Stimulated activated CD4-positive, alpha-beta T cell treated with anti-CD3 and anti-CD28 coated beads, Interleukin-1b, Interleukin-23, amount 100 ng/mL, for 24 hours (primary cell): ENCODE measurements at places on chromosomes 16 and 17.

- no peak for DNase-seq
Measured at GRCh38 chr17:164303-165235, 16.9 kb downstream of the DOC2B start.

DNA sequence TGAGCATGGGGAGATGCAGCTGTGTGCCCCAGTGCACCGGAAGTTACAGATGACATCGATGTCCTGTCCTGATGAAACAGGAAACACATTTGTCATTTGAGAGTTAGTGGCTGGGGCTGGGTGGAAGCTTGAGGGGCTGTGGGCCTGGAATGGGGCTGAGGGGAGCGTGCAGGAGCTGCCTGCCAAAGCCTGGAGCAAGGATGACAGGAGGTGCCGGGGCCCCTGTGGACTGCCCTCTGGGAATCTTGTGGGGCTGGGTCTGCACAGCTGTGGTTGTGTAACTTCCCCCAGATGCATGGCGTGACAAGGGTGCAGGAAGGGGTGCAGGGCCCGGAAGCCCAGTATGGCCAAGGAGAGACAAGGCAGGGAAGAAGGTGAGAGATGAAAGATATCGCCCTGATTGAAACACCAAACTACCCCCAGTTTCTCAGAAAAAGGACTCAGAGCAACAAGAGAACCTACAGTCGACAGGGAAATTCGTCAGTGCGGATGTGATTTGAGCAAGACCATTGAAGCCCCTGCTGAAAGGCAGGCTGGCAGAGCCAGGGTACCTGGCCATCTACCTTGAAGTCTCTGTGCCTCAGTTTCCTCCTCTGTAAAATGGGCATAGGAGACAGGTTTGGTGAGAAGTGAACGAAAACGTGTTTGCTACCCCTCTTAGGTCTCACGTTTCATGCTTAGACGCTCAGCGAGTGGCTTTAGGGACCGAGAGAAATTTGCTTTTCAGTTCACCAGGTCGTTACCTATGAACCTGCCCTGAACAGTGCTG lies 8.8 kb downstream of the MMP25 start:
- DNase-seq: no peak

GRCh38 chr17:55335625-55336024 lies 70.9 kb downstream of the HLF start:
- DNase-seq: no peak

DNA sequence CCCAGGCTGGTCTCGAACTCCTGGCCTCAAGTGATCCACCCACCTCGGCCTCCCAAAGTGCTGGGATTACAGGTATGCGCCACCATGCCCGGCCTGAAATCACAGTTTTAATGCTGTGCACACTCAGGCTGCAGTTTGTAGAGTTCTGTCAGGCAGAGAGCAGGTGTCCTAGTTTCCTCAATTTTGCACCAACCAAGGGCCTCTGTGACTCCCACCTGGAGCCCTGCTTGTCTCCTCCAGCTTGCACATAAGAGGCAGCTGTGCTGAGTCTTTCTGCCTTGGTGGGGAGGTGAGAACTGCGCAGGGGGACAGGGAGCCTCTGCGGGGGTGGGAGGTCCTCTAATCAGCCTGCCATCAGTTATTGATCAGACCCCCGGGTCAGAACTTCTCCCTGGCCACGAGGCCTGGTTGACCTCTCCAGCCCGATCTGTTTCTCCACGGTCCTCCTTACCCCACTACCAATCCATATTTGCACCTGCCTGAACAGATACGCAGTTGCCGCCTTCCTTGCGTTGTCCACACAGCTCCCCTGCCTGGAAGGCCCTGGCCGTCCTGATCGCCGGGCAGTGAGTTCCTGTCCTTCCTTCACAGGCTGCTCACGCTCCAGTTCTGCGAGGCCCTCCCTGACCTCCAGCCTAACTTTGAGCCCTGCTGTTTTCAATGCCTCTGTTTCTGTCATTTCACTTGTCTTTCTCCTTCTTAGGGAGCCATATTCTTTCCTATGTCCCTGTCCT lies 48.1 kb upstream of the SIAH1 start:
- DNase-seq: no peak

GRCh38 chr16:50709061-50709684 lies 15.8 kb downstream of the NOD2 start:
- DNase-seq: no peak

GRCh38 chr16:3751878-3752277 lies 34.6 kb upstream of the TRAP1 start:
- DNase-seq: no peak

DNA sequence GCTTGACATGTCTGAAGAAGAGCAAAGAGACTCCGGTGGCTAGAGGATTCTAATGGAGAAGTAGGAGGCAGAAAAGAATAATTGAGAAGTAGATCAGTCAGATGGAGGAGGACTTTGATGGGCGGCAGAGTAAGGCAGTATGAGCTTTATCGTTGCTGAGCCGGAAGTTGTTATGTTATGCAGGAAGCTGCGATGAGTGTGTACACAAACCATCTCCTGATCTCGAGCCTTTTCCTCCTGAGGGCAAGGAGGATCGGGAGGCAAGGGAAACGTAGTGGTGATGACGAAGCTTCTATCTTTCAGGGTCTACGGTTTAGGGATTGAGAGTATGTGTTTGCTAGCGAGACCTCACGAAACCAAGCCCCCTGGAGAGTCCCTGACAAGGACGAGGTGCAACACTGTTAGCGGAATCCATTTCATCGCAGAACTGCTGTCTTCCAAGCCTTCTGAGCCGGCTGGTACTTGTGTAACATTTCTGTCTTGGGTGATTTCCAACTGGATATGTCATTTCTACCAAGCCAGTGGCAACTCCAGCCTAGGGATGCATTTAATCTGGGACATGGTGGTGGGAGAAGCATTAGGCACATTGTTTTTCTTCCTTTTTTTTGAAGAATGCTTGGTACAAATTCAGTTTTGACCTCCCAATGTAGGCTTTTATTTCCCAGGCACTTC lies 45.5 kb downstream of the RBFOX1 start:
- no peak for DNase-seq

GRCh38 chr17:67399676-67400075 lies 22.6 kb downstream of the PITPNC1 start:
- DNase-seq: no peak

DNA sequence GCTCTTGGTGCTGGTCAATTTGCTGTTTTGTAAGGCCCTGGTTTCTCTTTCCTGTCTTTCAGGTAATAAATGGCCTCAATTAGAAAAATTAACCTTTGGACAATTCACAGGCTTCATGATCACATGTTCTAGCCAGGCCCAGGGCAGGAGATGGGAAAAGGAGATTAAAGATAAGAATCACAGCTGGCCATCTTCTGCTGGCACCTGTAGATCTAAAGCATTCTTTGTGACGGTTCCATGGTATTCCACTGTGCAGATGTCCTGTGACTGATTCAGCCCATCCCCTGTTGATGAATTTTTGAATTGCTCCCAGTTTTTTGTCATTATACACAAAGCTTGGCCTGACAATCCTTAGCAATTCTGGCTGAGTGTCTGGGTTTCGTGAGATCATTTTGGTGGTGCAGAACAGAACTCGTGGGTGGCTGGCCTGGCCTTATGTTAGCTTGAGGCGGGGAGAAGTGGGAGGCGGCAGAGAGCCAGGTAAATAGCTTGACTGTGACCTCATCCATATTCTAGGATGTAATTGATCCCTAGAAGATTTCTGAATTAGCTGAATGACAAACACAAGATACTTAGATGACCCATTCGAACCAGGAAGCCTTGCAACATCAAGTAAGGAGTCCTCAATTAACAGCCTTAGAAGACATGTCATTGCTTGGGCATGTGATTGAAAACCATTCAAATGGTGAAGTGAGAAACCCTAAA lies 14.1 kb downstream of the TMC5 start:
- no peak for DNase-seq

- no peak for DNase-seq
Measured at GRCh38 chr17:51016099-51016498, 104.6 kb downstream of the SPAG9 start.

- no peak for DNase-seq
Measured at GRCh38 chr17:72931635-72932034, 160.9 kb downstream of the SLC39A11 start.

GRCh38 chr16:48180868-48181480 lies 25.2 kb upstream of the ABCC12 start:
- DNase-seq: no peak

- DNase-seq: no peak
Measured at GRCh38 chr16:78325468-78326352, 226.3 kb downstream of the WWOX start.

- no peak for DNase-seq
Measured at GRCh38 chr16:35706901-35707300, 2247.5 kb downstream of the TP53TG3F start.

- no peak for DNase-seq
Measured at GRCh38 chr16:17368446-17368845, 102.3 kb downstream of the XYLT1 start.

DNA sequence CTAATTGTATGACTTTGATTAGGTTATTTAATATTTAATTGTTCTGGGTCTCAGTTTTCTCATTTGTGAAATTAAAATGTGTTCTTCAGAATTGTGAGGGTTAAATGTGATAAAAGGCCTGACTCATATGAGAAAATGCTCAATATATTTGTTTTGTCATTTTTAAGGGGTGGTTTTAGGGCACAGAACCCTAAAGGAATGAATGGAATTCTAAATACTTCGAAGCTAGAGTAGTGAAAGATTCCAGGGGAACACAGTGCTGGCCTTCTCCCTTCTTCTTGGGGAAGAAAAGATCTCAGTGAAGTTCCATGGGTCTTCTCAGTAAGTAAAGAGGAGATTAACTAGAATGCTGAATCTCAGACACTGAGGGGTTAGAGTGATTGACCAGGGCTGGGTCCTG lies 3.9 kb upstream of the SMPD3 start:
- DNase-seq: no peak

DNA sequence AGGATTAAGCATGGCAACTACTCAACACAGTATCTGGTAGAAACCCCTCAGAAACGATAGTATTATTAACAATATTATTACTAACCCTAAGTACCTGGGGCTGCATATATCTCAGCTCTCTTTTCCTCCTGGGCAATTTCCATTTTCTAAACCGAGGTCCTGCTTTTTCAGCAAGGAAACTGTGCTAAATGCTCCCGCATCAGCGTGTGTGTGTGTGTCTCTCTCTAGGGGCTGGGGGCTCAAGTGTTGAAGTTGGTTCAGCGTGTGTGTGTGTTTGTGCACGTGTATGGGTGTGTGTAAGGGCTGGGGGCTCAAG lies 169.3 kb upstream of the MAF start:
- no peak for DNase-seq

GRCh38 chr17:28055546-28056275 lies 13.2 kb downstream of the NLK start:
- DNase-seq: no peak

DNA sequence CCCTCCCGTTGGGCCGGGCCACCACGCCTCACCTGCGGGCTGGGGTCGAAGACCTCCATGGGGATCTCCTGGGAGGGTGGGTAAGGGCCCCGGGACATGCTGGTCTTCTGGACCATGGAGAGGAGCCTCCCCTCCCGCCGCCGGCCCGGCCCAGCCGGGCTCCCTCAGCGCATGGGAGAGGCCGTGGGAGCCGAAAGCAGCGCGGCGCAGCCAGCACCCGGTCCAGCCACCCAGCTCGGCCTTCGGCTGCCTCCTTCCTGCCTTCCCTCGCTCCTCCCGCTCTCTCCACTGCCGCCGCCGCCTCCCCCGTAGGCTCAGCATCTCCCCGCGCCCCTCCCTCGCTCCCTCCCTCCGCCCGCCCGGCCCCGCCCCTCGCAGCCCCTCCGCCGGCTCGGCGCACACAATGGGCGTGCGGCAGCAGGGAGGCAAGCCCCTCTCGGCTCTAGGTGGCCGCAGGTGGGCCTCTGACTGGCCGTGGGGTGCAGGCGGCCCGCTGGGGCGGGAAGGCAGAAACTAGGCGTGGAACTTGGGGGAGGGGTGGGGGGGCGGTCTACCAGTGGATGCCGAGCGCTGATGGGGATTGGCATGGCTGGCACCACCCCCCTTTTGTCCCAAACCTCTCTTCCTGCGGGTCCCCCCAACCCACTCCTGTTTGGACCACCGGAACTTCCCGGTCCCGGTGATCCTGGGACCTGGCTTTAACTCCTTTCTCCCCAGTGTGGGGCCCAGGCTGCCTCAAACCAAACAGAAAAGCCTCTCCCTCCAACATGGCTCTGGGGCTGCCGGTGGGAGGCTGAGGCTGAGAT lies at the start of gene CACNB1:
TSS of gene CACNB1 (minus strand) at position 290 of the 806 bp plus-strand sequence. CDS start at position 116, 174 bp downstream.
- peak; percentile 56 for DNase-seq

DNA sequence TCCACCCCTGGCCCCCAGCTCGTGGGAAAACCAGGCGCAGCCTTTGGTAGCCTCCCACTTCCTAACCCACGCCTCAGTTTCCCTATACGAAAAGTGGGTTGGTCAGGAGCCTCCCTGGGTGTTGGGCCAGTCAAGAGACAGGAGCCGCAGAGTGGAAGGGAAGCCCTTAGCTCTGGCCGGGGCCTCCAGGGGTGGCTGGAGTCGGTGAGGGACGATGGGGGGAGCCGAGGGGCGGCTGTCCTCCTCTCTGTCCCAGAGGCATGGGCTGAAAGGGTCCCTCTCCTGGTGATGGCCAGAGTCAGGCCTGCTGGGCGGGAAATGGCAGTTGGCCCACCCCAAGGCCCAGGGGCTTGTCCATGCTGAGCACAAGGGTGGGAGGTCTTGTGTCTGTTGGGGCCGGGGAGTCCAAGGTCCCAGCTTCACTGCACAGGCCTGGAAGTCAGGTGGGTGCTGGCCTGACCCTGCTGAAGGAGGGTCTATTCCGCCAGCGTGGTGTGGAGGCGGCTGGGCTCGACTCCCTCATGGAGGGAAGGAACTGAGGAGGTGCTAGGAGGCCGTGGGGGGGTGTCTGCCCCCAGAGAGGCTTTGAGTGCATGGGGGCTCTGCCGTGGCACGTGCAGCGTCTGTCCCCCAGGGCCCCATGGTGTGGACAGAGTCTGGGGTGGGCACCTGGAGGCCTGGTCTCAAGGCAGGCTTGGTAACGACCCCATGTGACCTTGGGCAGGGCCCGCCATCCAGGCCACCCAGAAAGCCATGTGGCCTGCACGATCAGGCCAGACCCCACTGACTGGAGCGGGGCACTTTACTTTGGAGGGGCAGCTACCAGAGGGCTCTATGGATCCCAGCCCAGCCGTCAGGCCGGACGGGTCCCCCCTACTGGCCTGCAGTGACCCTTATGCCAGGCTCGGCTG lies 1.1 kb downstream of the SLC16A3 start:
- DNase-seq: no peak

GRCh38 chr16:48999044-48999443 lies 282.6 kb downstream of the CBLN1 start:
- DNase-seq: no peak

DNA sequence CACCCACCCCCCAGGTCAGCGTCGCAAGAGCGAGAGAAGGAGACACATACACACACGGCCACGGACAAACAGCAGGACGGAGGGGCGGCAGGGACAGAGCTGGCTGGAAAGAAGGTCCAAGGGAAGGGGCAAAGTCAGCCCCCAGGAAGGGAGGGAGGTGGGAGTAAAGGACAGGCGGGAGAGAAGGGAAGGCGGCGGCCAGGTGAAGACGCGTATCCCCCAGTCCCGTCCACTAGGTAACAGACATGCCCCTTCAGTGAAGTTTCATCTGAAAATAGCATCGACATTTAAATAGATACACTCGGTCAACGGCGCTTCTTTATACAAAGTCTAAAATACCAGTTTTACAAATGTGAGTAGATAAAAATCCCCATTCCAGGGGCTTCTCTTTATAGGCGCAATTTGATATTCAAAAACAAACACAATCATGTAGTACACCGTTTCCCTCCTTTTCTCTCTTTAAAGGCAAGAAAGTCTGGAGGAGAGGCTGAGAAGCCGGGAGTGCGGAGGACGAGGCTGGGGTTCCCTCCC lies 4.5 kb downstream of the CBX8 start:
- no peak for DNase-seq

- DNase-seq: no peak
Measured at GRCh38 chr16:77549876-77550275, 115.0 kb upstream of the ADAMTS18 start.

- no peak for DNase-seq
Measured at GRCh38 chr17:40317345-40317873, 8.4 kb downstream of the RARA start.
